Fibroblast of mammary gland (primary cell): ENCODE measurements at places on chromosomes 3 and 15.

- DNase-seq = no peak
Measured at GRCh38 chr3:129184396-129184657, 631 bp upstream of the CNBP start.

DNA sequence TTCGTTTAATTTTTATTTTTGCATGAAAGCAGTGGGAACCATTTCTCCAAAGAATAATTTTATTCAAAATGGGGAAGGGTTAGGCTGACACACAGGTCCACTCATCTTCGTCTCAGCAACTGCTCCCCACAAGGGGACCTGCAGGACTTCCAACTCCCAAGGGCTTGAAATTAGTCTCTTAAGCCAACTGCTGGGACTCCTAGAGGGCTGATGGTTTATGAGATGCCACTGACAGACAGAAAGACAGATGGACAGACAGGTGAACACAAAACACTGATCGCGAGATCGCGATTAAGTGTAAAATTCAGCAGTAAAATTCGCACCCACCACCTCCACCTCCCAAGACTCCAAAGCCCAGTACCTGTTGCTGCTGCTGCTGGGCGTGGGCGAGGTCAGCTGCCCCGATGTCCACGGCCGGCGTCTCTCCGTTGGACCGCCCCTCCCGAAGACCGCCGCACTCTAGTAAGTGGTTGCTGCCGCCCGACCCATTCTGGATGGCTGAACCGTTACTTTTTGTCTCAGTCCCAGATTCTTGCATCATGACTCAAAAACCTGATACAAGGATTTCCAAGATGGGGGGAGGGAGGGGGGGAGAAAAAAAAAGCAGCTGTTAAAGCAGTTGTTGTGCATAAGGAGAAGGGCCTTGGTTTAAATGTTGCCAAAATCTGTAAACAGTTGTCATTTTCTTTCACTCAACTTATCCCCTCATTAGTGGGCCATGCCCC is 385.5 kb downstream of the FOXP1 start:
- no peak for DNase-seq

DNA sequence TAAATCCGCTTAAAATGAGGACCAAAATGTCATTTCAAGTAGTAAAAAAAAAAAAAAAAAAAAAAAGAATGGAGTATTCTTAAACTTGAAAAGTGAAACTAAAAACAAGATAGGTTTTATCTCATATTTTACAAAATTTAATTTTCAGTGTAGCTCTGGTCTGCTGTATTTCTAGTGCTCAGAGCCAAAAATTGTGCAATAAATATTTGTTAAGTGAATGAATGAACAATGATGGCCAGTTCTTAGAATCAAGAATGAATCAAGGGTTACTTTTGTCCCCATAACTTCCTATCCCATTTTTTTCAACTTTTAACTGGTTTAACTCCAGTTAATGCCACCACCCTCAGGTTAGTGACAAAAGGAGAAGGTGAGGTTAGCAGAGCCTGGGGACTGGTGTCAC is 214.4 kb downstream of the ABHD5 start:
- DNase-seq = peak; percentile 22

DNA sequence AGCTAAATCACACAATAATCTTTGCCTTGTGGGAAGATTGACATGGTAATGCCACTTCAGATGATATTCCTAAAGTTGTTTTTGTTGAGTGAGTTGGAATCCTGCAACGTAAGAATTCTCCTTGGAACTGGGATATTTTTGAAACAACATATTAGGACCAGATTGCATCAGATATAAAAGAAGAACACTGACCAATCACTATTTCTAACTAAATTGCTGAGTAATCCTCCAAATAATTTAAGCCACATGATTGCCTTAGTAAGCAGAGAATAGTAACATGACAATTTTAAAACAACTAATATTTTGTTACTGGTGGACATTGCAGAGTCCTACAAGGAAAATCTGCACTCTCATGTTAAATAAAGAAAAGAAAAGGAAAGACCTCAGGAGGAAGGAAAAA is 353.9 kb upstream of the LMCD1 start:
- peak; percentile 62 for DNase-seq

- peak; percentile 15 for DNase-seq
Measured at GRCh38 chr3:153967260-153967659, 153.9 kb upstream of the ARHGEF26 start.

- DNase-seq = peak; percentile 39
Measured at GRCh38 chr3:39192490-39193092, at the start of gene XIRP1. XIRP1 (minus strand) TSS chr3:39192595; CDS start chr3:39189445, 3,150 bp downstream.

DNA sequence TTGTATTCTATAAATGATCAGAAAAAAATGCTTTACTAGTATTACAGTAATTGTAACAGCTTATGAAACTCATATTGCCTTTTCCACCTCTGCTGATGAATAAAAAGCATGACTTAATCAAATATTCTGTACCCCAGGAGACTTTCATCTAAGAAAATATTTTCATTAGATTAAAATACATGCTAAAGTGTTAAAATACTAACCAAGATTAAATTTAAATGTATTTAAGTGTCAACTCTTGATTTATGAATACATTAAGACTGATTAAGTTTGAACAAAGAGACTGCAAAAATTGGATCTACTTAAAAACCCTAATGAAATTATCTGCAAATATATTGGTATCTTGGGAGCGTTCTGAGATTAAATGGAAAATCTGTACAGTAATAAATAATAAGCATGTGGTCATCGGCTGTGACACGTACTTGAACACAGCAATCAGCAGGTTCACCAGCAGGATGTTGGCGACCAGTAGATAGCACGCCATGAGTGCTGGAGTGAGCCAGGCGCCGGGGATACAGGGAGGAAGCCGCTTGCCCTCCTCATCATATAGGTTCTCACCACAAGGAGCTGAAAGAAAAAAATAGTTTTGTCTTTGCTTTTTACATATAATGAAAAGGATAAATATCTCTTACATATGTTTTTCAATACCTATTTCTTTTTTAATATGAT is 36.6 kb upstream of the MTMR10 start:
- DNase-seq = no peak

DNA sequence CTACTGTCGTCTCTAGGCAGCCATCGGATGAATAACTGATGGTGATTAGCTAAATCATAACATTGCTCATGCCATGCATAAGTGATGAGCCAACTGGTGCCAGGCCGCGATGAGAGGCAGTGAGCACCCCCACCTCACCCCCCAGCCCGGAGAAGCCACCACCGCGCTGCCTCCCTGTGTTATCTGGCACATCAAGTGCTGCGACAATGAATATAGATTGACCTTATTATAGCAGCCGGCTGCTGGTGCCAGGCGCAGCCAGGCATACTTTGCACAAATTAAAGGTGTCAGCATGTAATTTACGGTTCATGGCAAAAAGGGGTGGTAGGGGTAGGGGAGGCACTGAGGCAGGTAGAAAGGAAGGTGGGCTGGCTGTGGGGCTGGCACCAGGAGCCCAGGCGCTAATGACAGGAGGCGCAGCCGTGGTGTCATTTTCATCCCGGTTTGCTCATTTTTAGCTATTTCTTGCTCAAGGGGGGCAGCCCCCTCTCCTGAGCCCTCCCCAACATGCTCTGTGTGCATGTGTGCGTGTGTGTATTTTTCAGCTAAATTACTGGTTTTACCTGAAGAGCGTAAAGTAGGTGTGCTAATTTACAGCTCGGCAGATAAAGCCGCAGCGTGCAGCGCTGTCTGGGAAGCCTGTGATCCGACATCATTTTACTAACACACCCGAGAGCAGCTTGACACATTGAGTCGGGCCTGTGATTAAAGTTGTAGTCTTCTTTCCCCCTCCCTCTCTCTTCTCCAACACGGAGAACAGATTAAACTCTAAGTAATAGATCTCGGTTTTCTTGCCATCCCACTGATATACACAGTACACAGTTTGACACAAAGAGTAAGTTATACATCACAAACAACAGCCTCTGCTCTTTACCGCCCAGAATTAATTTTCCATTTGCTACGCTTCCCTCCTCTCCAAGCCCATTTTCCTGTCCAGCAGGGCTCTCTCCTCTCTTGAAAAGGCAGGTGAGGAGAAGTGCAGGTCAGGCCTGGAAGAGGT is 212.3 kb downstream of the RPLP1 start:
- DNase-seq = no peak

- DNase-seq = no peak
Measured at GRCh38 chr15:61807281-61807929, 252.8 kb downstream of the VPS13C start.

DNA sequence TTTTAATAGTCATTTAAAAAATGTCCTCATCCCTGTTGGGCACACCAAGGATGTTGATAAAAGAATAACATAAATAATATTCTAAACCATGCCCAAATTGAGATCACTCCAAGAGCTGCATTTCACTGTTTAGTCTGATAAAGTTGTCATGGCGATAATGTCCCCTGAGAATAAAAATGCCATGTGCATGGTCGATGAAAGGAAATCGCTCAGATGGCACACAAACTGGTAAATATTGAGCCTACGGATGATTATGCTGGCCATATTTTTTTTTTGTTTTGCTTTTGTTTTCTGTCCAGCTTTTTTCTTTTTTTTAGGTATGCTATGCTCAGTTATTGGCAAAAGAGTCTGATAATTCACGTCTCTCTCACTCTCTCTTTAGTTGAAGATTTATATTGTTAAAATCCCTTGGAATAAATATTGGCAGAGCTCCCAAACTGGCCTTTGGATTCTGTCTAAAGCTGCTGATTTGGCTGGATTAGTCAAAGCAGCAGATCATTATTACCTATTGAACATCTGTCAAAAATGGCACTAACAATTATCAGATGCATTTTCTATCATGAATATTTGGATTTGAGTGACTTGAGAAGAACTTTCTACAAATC is 643.8 kb downstream of the SQOR start:
- DNase-seq = no peak

DNA sequence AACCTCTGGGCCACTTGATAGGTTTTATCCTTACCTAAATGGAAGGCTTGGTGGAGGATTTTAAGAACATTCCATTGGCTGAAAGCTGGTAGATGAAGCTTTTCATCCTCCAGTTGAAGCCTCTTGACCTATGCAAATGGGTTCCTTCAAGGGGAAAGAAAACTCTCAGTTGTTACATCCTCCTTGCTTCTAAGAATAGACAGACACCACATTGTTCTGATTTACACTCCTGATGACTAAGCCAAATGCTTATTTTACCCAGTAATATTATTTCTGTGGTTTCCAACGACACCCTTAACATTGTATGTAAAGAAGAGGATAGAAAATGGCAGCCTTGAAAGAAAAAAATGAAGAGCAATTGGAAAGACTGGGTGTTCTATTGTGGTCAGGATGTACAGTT is 480.5 kb downstream of the OTOL1 start:
- DNase-seq = peak; percentile 80

- DNase-seq = no peak
Measured at GRCh38 chr15:42071717-42072116, 22.6 kb downstream of the PLA2G4D start.

DNA sequence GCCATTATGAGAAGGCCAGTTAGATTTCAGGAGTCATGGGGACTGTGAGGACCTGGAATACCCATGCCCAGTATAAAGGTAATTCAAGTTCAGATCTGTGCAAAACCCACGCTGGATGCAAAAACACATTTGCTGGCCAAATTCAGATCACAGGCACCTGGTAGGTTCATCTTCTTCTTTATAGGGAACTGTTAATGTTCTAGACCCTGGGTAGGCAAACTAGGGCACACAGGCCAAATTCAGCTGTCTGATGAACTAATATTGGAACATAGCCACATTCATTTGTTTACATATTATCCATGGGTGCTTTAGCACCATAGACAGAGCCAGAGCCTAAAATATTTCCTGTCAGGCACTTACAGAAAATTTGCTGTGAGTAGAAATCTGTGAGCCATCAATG is 241.4 kb downstream of the PTPRG start:
- DNase-seq = no peak

GRCh38 chr3:27724459-27725197 is 2.5 kb upstream of the EOMES start:
- no peak for DNase-seq

- DNase-seq = no peak
Measured at GRCh38 chr3:39755100-39755499, 54.3 kb upstream of the MYRIP start.

GRCh38 chr3:107752202-107752990 is 229.6 kb downstream of the BBX start:
- peak; percentile 57 for DNase-seq
